D341Med (cell line): ENCODE measurements at places on chromosomes 2 and 18.

DNA sequence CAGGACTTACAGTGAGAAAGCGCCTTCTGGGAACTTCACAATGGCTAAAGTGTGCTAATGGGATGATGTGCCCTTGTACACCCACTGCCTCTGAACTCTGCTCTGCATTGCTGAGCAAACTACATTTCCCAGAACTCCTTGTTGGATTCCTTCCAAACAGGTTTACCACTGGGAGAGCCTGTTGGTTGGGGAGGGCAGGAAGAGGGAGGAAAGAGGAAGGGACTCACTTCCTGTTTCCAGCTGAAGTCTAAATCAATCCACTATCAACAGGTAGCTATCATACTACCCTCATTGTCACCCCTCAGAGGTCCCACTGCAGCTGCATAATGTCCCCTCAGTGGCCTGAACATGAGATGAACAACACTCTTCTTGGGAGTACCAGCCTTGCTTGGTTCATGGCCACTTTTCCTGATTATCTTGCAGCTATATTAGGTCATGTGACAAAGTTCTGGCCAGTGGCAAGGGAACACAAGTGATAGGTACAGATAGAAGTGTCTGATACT lies 109.7 kb downstream of the MSH2 start:
- no peak for DNase-seq

GRCh38 chr2:224099861-224100643 lies 61.0 kb upstream of the SERPINE2 start:
- no peak for DNase-seq

- no peak for DNase-seq
Observed at GRCh38 chr2:152696476-152696875, 20.8 kb downstream of the PRPF40A start.

DNA sequence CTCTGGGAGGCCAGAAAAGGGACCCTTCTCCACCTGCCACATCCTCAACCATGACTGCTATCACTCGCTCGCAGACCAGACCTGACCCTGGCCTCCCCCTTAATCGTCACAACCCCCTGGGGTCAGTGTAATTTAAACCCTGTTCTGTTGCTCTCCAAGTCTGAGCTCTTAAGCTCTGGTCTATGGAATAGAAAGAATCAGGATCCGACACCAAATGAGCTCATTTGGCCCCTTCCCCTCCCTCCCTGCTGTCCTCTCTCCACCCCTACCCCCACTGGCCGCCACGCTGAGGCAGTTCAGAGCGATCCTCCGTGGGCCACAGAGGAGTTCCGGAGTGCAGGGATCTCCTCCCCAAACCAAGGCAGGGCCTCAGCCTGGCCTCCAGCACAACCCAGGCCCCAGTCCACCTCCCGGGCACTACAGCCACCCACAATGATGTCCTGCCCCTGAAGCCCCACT lies 5.3 kb downstream of the DNMT3A start:
- no peak for DNase-seq

DNA sequence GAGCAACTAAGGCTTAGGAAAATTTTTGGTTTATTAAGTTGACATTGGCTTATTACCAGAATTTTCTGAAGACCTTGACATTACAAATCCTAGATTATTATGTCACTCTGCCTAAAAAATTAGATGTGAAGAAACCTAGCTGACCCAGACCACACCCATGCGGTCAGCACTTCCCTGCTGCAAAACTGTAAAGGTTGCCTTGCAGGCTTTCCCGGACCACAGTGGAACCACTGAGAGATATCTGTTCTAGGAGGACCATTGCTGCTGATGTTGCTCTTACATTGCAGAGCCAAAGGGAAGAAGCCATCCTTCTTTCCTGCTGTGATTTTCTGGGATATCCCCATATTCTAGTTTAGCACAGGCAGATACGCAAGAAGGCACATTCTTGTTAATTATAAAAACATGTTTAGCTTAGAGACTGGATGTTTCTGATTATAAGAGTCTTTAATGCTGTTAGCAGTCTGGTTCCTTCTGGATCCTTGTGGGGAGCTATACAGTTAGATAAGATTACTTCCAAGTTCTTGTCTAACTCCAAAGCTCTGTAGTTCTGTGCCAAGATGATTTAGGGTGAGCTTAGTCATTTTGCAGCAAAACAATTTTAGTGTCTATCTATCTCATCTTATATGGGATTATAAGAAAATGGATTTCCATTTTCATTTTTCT lies 70.2 kb downstream of the AOX1 start:
- no peak for DNase-seq

DNA sequence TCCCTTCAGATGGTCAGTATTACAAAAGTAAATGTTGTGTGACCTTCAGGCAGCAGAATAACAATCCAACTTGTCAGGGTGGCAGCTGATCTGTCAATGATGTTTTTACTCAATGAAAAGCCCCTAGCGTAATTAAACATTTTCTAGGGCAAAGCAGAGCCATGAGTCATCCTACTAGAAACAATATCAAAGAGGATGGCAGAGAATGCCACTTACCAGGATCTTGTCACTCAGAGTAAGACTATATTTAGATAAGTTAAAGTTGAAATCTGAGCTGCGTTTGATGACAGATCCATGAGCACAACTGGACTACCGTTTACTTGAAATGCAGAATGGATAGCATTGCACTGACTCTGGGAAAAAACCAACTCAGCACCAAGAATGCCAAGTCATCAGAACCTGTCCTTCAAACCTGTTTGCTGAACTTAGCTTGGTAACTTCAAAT lies 612.6 kb upstream of the ACVR2A start:
- no peak for DNase-seq

DNA sequence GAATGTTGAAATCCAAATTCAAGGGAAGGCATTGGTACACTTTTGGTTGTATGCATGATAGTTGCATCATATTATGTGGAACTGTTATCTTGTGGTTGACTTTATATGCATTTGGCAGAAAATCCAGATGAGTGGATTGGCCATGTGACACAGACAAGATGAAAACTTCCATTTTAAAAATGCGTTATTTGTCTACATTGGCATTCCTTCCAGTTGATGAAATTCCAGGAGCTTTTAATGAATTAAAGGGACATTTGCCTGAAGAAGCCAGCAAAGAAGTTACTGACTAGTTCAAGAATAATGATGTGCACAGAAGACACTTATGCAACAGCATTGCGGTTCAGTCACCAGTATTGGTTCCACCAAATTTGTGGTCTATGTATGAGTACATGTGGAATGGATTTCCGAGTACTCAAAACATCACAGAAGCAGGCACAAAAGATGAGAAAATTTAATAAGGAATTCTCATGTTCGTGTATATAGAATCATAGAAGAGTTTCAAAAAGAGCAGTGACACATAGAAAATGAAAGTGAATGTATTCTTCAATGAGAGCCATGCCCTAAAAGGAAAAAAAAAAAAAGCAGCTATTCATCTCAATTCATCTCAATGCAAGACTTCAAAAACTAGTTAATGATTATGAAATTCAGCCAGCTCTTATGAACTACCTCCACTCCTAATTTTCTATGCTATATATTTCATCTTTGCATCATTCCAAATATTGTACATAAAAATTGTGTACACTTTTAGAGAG lies 232.1 kb downstream of the RBM43 start:
- DNase-seq = no peak

- DNase-seq = no peak
Observed at GRCh38 chr2:44136252-44136651, 32.4 kb upstream of the PPM1B start.

DNA sequence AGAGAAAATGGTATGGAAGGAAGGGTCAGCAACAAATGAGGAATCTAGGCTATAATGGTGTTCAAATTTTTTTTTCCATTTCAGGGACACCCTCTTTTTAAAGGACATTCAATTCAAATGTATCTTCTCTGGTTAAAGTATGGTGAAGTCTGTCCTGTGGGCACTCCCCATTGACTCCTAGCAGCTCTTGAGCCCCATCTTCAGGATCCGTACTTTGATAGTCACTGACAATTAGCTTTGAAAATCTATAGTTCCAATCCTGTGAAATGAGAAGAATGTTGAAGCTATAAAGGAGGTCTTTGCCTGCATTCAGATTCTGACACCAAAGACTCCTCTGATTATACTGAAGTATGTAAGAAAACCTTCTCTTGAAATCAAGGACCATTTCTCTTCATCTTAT lies 43.3 kb downstream of the KCNH7 start:
- no peak for DNase-seq

DNA sequence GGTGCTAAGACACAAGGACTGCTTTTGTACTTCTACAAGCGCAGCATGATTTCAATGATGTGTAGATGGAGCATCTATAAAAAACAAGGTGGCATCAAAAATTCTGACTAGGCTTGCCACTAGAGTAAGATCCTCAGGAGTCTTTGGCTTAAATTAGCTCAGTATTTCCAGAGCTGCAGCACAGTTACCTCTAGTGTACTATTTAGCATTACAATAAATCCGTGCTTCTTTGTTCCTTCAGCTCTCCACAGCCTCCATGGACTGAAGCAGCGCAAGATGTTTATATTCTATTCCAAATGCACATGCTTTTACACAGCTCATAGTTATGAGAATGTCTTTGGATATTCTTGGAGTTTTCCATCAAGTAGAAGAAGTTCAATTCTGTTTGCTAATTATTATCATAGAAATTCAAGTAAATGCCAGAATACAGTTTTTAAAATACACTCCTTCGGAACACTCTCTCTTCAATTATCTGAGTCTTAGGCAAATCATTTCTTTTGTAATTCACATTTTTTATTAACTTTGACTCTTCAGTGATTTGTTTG lies 1133.0 kb upstream of the LRRTM1 start:
- no peak for DNase-seq
